ENCODE measurements at places on chromosomes 5 and 9.

DNA sequence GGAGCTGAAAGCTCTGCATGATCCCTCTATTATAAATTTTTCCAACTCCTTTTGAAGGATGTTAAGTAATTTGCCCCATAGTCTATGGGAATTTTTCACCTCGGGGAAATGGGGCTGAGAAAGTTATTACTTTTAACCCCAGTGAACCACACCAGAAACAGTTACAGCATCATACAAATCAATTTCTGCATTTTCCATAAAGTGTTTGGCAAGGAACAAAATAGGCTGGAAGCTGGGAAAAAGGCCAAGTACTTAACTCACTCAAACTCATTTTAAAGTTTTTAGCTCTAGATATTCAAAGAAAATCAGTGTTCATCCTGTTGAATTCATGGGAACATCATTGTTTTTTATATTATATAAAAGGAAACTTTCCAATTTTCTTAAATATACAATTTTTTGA, 160.9 kb downstream of the SH3GL2 start:
- no peak for DNase-seq

DNA sequence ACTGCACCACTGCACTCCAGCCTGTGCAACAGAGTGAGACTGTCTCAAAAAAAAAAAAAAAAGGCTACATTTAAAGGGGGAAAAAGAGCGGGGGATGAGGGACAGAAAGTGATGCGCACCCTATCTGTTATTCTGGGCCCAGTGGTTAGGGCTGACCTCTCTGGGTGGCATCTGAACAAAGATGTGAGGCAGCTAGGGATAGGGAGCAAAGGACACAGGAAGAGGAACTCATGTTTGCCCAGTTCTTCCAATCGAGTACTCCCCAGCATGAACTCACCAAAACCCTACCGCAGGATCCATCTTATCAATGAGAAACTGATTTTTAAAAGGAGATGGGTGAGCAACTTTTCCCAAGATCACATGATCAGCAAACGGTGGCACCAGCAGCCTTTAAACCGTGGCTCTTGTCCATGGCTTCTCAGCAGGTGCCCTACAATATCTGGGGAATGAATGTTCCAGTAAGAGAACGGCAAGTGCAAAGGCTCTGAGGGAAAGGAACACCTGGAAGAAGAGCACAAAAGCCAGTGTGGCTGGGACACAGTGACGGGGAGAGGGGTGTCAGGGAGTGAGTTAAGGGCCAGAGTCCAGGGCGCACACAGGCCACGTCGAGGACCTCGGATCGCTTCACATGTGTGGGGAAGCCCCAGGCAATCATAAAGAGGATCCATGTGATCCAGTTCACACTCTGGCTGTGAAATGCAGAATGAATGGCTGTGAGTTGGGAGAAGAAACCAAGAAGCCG, 22.0 kb downstream of the RAPGEF1 start:
- no peak for DNase-seq

GRCh38 chr9:109975574-109976295, 195.7 kb downstream of the PALM2AKAP2 start:
- DNase-seq, result no peak

DNA sequence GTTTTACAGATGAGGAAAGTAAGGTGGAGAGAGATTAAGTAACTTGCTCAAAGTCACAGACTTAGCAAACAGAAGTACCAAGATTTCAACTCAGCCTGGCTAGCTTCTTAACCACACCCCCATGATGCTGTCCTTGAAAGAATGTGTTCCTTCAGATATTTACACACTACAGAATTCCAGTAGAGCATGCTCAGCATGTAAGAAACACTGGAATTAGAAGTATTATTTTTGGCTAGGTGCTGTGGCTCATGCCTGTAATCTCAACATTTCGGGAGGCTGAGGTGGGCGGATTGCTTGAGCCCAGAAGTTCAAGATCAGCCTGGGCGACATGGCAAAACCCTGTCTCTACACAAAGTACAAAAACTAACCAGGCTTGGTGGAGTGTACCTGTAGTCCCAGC, 142.4 kb downstream of the EDIL3 start:
- DNase-seq, result no peak

GRCh38 chr9:105074491-105074890, 146.5 kb upstream of the ABCA1 start:
- DNase-seq, result no peak

- DNase-seq, result no peak
Observed at GRCh38 chr5:63960646-63961045, 1.6 kb downstream of the HTR1A start.

DNA sequence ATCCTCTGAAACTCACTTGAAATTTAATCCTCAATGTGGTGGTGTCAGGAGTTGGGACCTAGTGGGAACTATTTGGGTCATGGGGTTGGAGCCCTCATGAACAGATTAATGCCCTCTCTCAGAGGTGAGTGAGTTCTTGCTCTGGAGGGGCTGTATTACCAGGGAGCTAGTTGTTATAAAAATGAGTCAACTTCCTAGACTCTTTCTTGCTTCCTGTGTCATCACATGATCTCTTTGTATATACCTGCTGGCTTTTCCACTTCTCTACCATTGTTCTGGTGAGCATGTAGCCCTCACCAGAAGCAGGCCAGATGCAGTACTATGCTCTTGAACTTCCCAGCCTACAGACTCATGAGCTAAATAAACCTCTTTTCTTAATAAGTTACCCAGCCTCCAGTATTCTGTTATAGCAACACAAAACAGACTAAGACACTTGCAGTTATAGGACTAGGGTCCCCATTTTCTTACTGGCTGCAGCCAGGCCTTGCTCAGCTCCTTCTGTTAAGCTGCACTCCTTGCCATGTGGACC, 127.5 kb downstream of the SUSD1 start:
- DNase-seq, result no peak

GRCh38 chr5:143554187-143554717, 150.8 kb upstream of the NR3C1 start:
- no peak for DNase-seq

- no peak for DNase-seq
Observed at GRCh38 chr9:2234371-2234893, 219.3 kb downstream of the SMARCA2 start.

DNA sequence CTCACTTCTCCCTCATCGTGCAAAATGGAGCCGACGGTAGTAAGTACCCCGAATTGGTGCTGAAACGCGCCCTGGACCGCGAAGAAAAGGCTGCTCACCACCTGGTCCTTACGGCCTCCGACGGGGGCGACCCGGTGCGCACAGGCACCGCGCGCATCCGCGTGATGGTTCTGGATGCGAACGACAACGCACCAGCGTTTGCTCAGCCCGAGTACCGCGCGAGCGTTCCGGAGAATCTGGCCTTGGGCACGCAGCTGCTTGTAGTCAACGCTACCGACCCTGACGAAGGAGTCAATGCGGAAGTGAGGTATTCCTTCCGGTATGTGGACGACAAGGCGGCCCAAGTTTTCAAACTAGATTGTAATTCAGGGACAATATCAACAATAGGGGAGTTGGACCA, 979 bp downstream of the PCDHGA12 start:
- no peak for DNase-seq

DNA sequence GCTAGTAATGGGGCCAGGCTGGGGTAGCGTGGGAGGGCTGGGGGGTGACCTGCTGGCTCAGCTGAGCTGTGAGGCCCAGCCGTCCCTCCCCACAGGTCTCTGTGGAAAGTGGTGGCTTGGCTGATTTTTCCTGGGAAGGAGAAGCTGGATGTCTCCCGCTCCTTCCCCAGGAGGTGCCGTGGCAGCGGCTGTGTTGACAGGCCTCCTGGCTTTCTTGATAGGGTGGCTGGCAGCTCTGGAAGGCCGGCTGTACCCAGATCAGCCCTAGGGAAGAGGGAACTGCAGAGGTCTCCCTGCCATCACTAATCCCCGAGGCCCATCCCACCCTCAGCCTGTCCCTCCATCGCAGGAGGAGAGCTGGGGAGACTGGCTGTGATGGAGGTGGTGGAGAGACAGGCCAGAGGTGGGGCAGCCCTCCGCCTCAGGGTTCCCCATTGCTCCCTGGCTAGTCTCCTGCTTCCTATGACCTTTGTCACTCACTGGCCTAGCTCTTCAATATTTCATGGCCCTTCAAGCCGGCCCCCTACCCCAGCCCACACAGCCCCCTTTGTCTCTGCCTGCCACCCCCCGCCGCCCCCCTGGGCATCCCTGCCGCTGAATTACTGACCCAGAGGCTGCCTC, 6.8 kb downstream of the CXXC5 start:
- no peak for DNase-seq

- DNase-seq, result peak; percentile 92
Observed at GRCh38 chr5:134145779-134146581, 30.8 kb downstream of the SKP1 start.

GRCh38 chr9:137606005-137606621, 627 bp downstream of the ARRDC1 start:
- DNase-seq, result peak; percentile 54

- DNase-seq, result no peak
Observed at GRCh38 chr5:135878156-135878620, 17.5 kb downstream of the IL9 start.

- no peak for DNase-seq
Observed at GRCh38 chr9:89766991-89767390, 162.2 kb downstream of the GADD45G start.

- no peak for DNase-seq
Observed at GRCh38 chr9:86730163-86730928, 217.0 kb downstream of the GAS1 start.

- DNase-seq, result no peak
Observed at GRCh38 chr5:93512799-93513198, 68.2 kb downstream of the NR2F1-AS1 start.

- peak; percentile 81 for DNase-seq
Observed at GRCh38 chr5:172187118-172188032, 649 bp downstream of the STK10 start.

- no peak for DNase-seq
Observed at GRCh38 chr5:6527749-6528455, 79.2 kb downstream of the UBE2QL1 start.
